ENCODE measurements at places on chromosomes 13 and 19.

GRCh38 chr19:6501740-6502648 lies at the start of gene TUBB4A:
TSS of gene TUBB4A (minus strand) at chr19:6502309. CDS start at chr19:6502212, 97 bp downstream.
- DNase-seq, result no peak

DNA sequence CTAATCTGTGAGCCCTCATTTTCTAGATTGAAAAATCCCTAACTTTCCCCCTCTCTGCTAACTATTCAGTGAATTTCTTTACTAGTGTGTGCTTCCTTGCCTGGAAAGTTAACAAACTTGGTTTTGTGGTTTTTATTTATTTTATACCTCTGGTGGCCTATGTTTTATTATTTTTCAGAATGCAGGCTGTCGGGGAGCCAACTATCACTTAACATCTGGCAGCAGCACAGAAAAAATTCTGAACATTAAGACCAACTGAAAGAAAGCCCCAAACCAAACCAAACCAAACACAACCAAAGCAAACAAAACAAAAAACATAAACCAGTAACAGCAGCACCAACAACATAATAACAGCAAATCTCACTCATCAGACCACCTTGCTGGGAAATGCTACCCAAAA lies 109.0 kb upstream of the KL start:
- DNase-seq, result no peak

- DNase-seq, result no peak
Measured at GRCh38 chr19:56269348-56269747, 3.2 kb upstream of the EDDM13 start.

DNA sequence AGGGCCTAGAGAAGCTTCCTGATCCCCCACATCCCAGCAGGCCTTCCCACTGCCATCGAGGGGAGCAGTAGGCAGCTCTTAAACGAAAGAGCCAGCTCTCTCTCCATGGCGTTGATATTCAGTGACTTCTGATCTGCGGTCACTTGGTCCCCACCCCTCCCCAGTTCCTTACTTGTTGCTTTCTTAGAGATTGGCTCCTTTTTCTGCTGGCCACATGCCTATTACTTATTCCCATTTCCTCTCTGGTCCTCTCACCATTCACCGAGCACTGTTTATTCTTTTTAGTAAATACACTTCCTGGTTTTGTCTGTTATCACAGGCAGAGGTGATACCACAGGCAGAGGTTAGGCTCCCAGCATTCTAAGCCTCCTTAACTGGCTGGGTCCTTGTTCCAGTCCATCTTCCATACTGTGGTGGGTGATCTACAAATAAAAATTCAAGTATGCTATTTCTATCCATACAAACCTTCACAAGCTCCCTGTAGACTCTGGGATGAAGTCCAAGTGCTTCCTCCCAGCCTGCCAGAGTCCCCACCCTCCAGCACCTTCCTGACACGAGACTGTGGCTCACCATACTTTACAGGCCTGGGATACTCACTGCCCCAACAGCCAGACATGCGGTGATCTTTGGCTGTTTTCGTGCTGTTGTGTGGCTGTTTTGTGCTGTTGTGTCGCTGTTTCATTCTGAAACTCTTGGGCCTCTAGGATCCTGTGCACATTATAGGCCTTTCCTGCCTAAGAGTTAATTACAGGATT lies 315.9 kb downstream of the ATP8A2 start:
- no peak for DNase-seq

GRCh38 chr13:30074431-30074830 lies 224.0 kb upstream of the UBL3 start:
- DNase-seq, result no peak

Data from ELF-1 (cell line).